ENCODE measurements at places on chromosomes 5 and 9. TPM values are rescaled to one million over a fixed set of nuclear protein-coding genes. Genes with fewer than 3 reads are reported as not detected.
A peak's percentile ranks its signal among the peaks of the same experiment; 100 is the strongest.

DNA sequence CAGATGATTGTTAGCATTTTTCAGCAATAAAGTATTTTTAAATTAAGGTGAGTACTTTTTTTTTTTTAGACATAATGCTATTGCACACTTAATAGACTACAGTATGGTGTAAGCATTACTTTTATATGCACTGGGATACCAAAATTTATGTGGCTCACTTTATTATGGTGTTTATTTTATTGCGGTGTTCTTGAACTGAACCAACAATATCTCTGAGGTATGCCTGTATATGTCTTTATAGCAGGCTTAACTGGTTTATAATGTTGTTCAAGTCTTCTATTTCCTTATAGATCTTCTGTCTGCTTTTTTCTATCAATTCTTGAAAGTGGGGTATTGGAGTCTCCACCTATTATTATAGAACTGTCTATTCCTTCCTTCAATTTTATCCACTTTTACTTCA is 18.0 kb downstream of the ZBTB43 start:
- no peak for ATAC-seq

DNA sequence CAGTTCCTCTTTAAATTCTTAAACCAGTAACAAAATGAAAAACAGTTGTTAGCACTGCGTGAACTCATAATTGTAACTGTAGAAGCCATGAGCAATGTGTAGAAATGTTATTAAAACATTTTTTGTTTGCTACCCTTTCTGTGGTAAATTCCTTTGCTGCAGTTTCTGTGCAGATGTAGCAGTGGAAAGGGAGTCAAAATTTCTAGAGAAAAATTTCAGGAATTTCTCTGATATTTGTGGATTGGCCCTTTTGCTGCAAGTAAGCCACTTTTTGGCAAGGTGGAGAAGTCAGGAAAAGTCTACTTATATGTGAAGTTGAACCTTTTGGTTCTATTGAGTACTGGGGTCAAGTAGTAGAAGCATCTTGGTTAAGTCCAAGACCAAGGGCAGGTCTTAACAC is 10.1 kb downstream of the FBXL7 start:
- peak; percentile 53 for ATAC-seq

DNA sequence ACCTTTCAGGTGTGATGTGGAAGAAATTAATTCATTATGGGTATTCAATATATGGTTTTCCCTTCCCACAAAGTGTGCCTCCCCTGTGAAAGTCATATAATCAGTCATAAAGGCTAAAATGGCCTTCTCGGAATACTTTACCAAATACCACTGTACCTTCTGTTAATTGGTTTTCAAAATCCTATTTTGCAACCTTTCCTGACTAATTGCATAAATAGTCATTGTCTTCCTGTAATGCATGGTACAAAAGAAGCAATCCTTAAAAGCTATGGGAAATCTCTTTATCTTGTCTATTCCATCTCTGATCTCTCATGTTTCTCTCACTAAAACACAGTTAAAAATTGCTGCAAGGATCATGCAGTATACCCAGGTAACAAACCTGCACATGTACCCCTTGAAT is 44.3 kb upstream of the UGCG start:
- ATAC-seq, result no peak

- ATAC-seq, result no peak
Observed at GRCh38 chr5:107964722-107965121, 294.0 kb upstream of the EFNA5 start.

- peak; percentile 41 for ATAC-seq
Observed at GRCh38 chr5:167207081-167207480, 1084.4 kb upstream of the WWC1 start.

DNA sequence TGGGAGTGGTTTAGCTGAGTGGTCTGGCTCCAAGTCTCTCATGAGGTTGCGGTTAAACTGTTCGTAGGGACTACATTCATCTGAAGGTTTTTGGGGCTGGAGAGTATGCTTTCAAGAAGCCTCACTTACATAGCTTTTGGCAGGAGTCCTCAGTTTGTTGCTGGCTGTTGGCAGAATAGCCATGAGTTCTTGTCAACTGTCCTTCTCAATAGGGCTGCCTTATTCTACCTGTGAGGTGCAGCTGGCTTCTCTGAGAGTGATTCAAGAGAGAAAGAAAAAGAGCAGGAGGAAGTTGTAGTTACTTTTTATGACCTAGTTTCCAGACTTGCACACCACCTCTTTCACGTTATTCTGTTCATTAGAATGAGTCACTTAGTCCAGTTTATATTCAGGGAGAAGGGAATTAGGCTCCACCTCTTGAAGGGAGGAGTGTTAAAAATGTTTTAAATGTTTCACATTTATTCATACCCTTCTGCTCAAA is 33.2 kb downstream of the YTHDC2 start:
- peak; percentile 41 for ATAC-seq

GRCh38 chr5:124639095-124639665 is 107.3 kb downstream of the ZNF608 start:
- no peak for ATAC-seq

- no peak for ATAC-seq
Observed at GRCh38 chr9:105173306-105173705, 71.1 kb upstream of the SLC44A1 start.

DNA sequence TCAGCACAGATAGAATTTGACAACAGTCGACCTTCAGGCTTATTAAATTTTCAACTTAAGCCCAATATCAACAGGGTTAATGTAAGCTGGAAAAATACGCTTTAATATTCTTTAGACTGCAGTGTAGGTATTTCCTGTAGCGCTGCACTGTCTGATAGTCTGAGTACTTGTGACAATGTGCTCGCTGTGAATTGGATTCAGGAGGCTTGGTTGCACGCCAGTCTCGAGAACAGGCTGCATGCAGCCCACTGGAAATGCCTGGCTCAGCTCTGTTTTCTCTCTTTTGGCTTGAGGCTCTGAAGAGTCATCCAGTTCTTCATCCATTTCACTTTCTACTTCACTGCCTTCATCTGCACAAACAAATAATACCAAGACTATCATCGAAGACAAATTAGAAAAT is 300.9 kb downstream of the RFX3 start:
- no peak for ATAC-seq

DNA sequence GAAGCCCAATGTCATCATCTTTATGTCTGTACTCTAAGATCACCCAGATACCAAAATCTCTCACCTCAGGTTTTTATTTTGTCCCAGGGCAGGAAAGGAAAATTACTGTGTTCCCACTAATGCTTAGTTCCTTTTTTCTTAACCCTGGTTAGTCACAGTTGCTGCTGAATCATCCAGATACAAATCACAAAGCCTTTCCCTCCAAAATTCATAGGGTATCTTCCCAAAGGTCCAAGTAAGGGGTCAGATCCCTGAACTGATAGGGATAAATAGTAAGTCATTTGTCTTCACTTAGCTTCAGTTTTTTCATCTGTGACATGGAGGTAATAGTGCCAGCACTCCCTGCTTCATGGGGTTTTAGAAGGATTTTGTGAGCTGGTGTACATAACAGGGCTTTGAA is 2.2 kb downstream of the PLCXD3 start:
- ATAC-seq, result no peak

DNA sequence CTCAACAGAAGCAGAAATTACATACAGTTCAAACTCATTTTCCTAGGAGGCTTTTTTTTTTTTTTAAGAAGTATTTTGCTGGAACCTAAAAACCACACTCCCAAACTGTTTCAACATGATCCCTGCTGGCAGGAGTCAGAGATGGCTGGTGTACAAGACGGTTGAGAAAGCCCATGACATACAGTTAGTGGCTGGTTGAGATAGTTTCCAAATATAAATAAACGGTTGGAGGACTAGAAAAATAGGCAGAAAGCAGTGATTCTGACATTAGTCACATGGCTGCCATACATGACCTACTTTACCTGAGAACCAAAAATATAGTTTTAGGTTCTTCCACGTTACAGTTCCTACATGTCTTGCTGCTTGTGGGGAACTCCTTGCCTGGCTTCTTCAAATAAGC is 31.7 kb upstream of the BASP1 start:
- peak; percentile 64 for ATAC-seq

DNA sequence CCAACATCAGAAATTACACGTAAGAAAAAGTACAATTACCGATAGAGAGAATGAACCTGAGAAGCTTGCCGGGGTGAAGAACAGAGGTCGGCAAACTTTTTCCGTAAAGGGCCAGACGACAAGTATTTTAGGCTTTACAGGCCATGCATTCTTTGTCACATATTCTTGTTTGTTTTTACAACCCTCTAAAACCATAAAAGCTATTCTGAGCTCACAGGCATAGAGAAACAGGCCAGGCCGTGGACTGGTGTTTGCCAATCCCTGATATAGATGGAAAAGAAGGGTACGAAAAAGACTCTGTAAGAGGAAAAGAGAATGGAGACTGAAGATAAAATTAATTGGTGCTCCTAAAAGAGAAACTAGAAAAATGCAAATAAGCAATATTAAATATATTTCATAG is 15.4 kb downstream of the SFXN1 start:
- ATAC-seq, result no peak

DNA sequence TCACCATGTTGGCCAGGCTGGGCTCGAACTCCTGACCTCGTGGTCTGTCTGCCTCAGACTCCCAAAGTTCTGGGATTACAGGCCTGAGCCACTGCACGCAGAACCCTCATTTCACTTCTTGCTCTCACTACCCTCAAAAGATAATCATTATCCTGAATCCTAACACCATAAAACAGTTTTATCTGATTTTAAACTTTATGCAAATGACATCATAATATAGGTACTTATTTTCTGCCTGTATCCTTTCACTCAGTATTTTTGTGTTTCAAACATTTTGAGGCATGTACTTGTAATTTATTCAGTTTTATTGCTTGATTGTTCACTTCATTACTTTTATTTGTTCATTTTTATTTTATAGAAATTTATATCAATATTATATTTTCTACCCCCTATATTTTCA is 719.2 kb upstream of the ARRDC3 start:
- ATAC-seq, result no peak

DNA sequence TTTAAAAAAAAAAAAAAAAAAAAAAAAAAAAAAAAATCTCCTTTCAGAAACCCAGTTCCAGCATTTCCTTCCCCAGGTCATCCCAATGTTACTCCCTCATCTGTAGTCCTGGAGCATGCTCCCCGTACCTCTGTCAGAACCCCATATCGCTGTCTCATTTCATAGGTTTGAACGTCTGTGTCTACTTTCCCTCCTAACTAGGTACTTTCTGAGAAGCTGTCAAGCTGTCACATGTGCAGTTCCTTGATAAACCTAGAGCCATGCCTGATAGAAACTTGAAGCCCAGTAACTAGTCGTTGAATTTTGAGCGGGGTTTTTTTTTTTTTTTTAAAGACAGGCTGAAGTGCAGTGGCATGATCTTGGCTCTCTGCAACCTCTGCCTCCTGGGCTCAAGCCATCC is 15.6 kb downstream of the EXOSC3 start:
- no peak for ATAC-seq

DNA sequence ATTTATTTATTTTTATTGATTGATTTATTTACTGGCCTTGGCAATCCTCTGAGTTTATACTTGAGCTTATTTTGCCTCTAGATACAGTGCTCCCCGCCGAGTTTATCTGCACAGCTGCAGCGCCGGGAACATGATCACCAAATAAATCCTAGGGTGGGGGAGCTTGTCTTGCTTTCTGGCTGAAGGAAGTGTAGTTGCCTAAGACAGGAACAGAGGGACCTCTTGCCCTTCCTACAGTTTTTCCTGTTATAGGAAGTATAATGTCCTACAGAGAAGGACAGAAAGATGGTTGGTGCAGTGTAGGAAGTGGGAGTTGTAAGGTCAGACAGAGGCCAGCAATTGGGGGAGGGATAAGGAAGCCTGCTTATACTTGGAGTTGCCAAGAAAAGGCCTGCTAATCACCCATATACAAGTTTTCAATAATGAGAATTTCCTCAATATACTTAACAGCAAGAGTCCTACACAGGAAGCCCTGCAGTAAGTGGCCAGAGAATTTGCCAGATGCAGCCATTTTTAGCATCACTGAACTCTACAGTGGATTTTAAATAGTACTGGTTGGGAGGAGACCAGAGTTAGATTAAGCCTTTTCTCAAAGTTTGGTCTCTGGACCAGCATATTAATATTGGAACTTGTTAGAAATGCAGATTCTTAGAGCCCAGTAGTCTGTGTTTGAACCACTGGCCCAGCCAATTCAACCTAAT is 7.7 kb downstream of the AOPEP start:
- no peak for ATAC-seq

- no peak for ATAC-seq
Observed at GRCh38 chr9:129493002-129493705, 127.7 kb downstream of the C9orf50 start.

GRCh38 chr5:38755181-38755580 is 90.6 kb upstream of the OSMR start:
- no peak for ATAC-seq

DNA sequence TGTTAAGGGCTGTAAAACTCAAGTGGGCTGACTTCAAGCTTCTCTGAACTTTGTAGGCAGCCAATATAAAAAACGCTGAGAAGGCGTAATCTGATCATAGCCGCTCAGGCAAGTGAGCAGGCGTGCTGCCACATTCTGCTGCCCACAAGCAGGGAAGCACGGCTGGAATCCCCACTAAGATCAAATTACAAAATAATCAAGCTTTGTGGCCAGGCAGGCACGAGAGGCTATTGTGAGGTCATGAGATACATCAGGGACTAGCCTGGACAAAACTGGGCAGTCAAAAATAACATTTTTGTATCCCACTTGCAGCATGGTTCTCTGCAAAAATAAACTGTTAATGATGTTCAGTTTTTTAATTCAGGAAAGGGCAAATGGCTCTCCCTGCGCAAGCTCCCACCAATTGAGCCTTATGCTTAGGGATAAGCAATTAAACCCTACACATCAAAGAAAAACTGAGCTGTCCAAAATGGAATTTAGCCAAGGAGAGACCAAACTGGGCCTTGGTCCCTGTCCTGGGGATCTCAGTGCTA is 64.0 kb downstream of the POU5F2 start:
- ATAC-seq, result no peak

DNA sequence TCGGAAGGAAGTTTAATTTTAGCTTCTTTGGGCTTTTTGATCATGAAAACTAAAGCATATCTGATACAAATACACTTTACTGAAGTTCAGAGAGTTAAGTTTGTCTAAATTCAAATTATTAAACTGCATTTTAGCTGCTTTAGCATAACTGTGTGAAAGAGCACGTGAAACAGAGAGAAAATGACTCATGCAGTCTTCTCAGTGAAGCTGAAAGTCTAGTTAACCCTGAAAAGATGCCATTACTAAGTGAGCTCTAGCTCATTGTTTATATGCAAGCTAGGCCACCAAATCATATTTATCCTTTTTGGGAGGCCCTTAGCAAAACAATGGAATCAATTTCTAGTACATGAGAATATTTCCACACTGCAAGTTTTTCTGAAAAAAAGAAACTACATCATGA is 27.6 kb downstream of the TPD52L3 start:
- ATAC-seq, result no peak

- ATAC-seq, result peak; percentile 80
Observed at GRCh38 chr9:137453643-137454081, 5.5 kb downstream of the NSMF start.

The C7 gene
- total RNA-seq, result 929 TPM

The IFNE gene
- not detected for total RNA-seq

The GADD45G gene
- total RNA-seq, result 150 TPM

The CATSPER3 gene
- not detected for total RNA-seq

The IFNA10 gene
- total RNA-seq, result not detected

The UBE2QL1 gene
- total RNA-seq, result 1.4 TPM

The LCN6 gene
- total RNA-seq, result 16.2 TPM

The SLC6A7 gene
- not detected for total RNA-seq

The C6 gene
- 2.2 TPM for total RNA-seq

The PDE6A gene
- total RNA-seq, result 0.05 TPM

The FOXD4L5 gene
- 0.12 TPM for total RNA-seq

The GABRB2 gene
- 1.0 TPM for total RNA-seq

The PCDHB2 gene
- 1.9 TPM for total RNA-seq

The PIP5K1B gene
- 5.1 TPM for total RNA-seq

The BAAT gene
- total RNA-seq, result not detected

Data from gastroesophageal sphincter (tissue), 4 donors.